ENCODE measurements at places on chromosomes 6 and 20. TPM values are rescaled to one million over a fixed set of nuclear protein-coding genes. Genes with fewer than 3 reads are reported as not detected.

GRCh38 chr6:43120944-43121913 lies 45.1 kb downstream of the PTK7 start:
- no peak for DNase-seq

DNA sequence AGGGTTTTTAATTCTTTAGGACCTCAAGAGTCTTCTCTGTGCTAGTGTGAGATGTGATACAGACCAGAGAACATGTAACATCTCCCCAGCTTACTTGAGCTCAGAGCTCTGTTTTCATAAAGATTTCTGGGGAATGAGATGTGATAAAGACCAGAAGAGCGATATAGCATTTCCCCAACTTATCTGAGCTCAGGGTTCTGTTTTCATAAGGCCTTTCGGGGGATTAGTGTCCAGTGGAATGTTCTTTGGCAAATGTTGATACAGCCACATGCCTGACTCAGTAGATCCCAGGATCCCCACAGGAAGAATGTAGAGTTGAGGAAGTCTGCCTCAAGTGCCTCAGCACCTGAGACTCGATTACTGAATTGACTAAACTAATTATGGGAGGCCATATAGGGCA lies 18.7 kb upstream of the TOP1 start:
- no peak for DNase-seq

DNA sequence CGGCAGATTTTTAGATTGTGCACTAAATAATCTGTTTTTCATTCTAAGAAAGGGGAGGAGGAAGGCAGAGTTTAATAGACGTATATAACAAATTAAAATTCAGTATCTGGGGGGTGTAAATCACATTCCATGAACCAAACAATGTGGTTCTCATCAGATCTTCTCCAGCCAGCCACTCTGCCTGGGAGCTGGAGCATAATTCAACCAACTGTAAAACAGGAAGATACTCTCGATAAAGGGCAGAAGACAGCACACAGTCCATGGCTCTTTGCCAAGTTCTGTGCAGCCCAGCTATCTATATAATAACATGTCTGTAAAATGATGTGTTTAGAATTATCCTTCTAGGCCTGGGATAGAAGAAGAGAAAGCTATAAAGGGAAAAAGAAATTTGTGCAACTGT lies 289.9 kb upstream of the ZFP64 start:
- no peak for DNase-seq

DNA sequence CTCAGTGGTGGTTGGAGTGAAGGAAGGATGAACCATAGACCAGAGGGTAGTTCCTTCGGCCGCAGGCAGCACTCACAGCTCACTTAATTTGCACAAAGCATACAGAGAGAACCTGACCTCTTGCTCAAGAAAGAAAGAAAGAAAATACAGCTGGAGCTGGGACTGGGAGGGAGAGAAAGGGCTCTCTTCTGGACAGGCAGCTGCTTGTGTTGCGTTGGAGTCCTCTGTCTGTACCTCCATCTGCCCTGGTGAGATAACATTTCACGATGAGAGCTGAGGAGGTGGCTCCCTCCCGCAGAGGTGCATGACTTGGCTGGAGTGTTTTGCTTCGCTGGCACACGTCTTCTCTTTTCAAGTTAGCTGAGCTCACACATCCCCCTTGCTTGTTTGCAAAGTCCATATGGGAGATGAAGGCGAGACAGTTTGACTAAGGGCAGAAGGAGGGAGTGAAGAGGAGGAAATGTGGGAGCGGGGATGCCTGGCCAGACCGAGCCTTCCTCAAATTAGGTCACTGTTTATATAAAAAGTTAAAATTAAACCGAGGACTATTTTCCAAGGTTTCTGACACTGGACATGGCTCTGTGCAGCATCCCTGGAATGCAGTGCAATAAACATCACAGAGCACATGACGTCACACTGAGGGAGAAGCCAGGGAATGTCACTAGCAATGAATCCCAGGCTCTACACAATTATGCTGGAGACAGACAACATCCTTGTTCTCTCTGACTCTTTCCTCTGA lies 359.4 kb downstream of the CD83 start:
- DNase-seq, result no peak

The FAM162B gene
- 1.5 TPM for total RNA-seq

The HLA-DPA1 gene
- 12.8 TPM for total RNA-seq

Measured in glomerular endothelial cell (primary cell).